ENCODE measurements at places on chromosomes 4 and X.
A peak's percentile ranks its signal among the peaks of the same experiment; 100 is the strongest.

GRCh38 chr4:91826186-91826585 lies 477.6 kb upstream of the GRID2 start:
- DNase-seq, result no peak

DNA sequence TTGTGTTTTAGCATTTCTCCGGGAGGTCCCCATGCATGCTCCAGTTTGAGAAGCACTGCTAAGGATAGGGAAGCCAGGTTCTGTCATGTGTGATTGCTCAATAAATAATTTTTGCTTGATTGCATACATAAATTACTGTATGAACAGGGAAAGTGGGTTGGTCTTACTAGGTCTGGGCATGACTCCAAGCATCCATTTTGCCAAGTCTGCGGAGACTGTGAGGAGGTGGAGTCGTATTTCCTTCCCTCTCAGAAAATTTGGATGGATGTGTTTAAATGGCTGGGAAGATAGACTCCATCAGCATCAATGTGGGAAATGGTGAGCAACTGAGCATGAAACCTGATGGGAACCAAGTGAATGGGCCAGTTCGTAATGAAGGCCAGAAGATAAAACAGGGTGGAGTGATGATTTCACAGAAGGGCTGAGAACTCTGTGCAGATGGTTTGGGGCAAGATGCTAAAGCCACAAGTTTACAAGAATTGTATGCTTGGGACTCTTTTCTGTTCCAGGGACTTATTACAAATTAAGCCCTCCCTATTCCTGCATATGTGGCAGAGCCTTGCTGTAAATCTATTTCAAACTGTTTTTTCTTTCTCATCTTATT lies 84.1 kb downstream of the NHS start:
- peak; percentile 86 for DNase-seq

DNA sequence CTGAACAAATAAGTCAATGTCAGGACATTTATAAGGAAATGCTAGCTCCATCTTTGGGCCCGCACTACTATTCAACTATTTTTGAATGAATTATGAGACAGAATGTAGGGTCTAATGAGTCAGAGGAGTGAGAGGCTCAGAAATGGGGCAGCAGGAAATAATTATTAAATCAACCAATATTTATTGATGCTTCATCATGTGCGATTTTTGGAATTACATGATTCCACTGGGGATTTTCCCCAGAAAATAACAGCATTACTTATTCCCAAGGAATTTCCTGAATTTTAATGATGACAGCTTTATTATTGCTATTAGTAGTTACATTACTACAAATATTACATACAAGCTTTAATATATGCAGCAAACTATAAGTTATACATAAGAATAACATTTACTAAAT lies 49.3 kb upstream of the PHF8 start:
- DNase-seq, result no peak

- no peak for DNase-seq
Observed at GRCh38 chrX:9037296-9037695, 3.4 kb upstream of the FAM9B start.

- peak; percentile 96 for DNase-seq
Observed at GRCh38 chr4:140237616-140238350, 83.8 kb upstream of the MAML3 start.

GRCh38 chrX:73851014-73852009 lies 288.3 kb downstream of the CHIC1 start:
- DNase-seq, result no peak

DNA sequence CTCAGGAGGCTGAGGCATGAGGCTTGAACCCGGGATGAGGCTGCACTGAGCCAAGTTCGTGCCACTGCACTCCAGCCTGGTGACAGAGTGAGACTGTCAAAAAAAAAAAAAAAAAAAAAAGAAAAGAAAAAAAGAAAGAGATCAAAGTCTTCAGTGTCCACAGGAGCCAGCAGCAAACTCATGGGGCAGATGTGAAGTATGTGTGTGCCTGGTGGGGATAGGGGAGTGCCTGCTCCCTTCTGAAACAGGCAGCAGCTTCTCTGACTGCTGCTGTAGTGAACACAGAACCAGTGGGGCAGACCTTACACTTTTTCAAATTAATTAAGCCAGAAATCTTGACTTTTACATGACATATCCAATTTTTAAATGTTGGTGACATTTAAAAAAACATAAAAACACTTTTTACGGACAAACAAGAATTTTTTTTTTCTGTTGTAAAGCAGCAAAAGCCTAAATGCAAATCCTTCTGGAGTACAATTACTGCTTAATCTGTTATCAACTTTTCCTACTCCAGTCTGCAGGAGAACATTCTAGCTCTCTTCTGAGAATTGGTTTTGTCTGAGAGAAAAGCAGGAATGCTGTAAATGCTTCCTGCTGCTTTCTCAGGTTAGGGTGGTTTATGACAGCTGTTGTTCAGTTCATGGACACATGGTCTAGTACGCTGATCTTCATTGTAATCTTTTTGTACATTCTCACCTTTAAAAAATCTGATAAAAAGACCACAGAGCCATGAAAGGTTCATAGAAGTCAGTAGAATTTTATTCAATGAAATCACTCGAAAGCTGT lies 311.1 kb downstream of the CAMK2D start:
- DNase-seq, result no peak

GRCh38 chrX:109826954-109827708 lies 94.1 kb upstream of the ACSL4 start:
- no peak for DNase-seq

- DNase-seq, result peak; percentile 6
Observed at GRCh38 chr4:88753658-88754571, 56.3 kb upstream of the NAP1L5 start.

- no peak for DNase-seq
Observed at GRCh38 chrX:135453381-135453780, 31.6 kb downstream of the SMIM10L2A start.

DNA sequence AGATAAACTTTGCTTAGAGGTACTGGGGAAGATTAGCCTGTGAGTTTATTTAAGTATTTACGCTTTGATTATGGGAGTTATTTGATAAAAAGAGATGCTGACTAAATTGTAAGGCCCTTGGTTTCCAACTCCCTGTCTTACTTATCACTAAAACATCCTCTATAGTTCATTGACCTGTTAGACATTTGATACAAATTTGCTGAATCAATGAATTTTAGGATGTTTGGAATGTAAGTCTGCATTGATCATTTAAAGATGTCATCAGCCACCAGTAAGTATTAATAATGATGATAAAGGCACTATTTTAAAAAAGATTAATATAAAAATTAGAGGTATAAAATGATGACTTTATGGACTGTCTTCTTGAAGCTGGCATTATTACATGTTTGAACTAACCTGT lies 340.6 kb downstream of the SPRY1 start:
- DNase-seq, result no peak

- DNase-seq, result peak; percentile 32
Observed at GRCh38 chrX:13387666-13388494, 68.0 kb upstream of the ATXN3L start.

DNA sequence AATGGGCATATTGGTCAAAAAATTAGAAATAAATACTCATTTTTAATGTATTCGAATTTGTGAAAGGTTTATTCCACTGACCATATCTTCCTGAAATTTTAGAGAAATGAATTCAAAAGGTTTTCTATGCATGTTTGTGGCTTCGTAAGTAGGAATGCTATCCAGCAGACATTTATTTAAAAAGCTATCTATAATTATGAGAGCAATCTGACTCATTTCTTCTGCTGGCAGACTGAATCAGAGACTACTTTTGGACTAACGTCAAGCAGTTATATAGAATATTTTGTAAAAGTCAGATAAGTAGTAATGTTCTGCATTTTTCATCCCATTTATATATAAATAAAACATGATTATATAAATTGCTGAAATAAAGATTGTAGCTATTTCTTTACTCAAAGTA lies 125.0 kb downstream of the SPCS3 start:
- DNase-seq, result no peak

DNA sequence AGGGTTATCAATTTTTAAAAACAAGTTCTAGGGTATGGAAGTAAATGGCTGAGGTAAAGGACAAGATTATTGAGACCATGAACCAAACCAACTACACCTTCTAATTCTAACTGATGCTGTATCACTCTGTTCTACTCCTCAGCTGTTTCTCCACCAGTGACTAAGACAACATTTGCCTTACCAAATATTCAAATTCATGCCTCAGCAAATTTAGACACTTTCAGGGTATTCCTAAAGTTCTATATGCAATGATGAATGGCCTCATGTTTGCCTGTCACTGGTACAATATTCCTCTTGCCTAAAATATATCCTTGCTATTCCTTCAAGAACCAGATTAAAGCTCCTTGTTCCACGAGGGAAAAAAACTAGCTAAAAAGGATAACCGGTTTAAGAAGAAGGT lies 5.0 kb downstream of the RPL9 start:
- DNase-seq, result no peak

GRCh38 chr4:15648600-15648999 lies 6.6 kb downstream of the FBXL5 start:
- no peak for DNase-seq

DNA sequence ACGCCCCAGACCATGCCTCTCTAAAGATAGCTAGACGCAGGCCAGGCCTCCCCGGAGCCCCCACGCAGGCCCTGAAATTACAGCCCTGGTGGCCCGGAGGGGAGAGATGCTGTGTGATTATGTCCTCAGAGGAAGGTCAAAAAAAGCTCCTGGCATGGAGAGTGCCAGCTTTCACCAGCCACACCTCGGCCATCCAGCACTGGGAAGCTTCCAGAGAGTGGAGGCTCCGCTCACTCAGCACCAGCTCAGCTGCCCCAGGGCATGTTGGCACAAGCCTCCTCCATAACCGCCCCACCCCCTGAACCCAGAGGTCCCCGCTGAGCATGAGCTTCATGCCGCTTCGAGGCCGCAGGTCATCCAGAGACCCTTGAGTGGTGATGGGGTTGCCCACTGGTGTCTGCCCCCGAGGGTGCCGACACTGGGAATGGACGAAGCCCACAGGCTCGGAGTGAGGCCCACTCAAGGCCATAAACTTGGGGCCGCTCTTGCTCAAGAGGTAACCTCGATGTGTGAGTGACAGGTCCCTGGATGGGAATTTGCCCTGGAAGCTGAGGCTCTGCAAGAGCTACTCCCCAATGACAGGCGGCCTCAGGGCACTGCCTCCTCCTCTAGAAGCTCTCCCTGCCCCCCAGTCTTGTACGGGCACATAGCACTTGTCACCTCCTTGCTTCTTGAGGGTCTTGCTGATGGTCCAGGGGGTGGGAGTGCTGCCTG lies 4.4 kb upstream of the BGN start:
- DNase-seq, result no peak

- DNase-seq, result no peak
Observed at GRCh38 chr4:111770514-111770913, 374.7 kb upstream of the FAM241A start.

DNA sequence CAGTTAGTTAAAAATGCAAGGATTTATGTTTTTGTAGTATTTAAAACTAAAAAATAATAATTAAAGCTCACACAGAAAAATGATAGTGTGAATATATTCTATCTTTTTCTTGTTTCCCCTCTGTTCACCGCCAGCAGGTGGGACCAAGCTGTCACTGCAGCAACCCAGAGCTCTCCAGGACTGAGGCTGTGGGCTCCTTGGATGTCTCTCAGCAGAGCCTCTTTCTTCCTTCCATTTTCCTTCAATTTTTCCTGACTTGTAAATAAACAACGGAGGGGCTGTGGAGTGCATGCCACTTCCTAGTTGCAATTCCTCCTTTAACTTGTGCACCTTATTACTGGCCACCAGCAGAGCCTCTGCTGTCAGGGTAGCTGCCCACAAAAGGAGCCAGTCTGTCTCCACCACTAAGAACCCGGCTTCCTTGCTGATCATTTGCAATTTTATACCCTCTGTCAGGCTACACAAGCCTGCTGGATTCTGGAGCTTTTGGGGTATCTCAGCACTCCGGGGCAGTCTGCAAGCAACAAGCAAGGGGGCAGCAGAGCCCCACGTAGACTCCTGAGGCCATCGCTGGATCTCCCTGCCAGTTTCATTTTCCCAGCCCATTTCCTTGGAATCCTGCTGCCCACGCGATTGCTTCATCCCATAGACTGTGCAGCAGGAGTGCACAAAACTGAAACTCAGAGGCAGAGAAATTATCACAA lies 1467.4 kb downstream of the C4orf33 start:
- no peak for DNase-seq

DNA sequence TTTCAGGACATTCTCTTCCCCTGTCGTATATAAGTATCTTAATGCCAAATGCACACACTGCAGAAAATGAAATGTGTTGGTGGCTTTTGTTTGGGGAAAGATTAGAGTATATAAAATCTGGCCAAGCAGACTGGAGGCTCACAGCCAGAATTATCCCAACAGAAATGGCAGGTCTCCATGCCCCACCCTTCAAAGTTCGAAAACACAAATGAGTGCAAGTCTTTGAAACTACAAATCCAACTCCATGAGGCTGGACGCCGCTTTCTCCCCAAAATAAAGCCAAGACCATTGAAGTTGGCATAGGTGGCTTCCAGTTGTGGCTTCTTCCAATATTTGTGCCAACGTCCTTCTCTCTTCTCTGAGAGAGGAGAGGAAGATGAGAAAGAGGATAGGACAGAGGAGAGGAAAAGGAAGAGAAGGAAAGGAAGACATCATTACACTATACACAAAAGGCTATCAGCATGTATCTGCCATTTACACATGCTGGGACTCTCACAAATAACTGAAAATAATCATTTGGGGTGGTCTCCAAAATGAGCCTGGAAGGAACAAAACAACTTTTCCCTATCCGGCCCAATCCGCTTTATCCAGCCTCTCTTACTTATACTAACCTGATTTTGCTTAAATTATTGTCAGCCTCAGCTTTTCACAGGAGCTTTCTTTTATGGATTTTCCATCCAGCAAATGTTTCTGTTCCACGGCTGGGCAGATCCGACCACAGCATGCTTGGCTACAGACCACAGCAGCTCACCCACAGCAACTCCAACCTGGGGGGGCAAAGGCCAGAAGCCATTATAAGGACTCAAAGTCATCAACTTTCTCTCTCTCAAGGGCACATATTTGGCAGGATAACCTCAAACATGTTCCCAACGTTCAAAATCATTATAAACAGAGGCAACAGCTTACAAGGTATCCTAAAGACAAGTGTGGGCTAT lies 71.7 kb downstream of the APBB2 start:
- no peak for DNase-seq

- no peak for DNase-seq
Observed at GRCh38 chr4:165580351-165580905, 201.6 kb downstream of the CPE start.

DNA sequence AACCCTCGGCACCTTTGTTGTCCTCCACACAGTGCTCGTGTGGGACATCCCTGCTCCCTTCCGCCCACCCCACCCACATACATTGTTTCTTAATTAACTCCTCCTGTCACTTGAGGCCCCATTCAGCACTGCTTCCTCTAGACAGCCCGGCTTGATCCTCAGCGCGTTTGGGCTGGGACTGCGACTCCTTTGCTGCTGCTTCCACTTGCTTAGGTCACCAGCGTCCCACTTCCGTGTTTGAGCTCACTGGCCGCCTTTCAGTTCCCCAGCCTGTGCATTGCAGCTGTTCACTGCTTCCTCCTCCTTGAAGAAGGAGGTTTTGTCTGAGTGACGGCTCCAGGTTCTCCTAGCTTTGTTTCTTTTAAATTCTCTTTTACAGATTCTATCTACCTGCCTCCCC lies 16.1 kb downstream of the RNF4 start:
- no peak for DNase-seq

DNA sequence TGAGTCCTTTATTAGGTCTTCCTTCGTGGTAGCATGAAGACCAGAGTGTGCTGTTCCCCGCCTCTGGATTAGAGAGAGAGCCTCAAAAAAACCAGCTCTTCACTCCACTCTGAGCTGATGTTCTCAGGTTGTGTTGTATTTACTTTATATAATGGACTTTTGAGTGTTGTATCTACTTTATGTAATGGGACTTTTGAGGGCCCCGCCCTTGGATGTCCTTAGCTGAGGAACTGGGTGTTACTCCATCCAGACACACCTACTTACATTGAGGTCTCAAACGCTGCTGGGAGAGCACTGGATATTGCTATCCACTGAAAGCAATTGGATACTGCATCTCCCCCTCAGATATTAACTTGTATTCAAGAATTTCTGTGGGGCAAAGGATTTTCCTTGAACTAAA lies 28.2 kb downstream of the ATP8A1 start:
- no peak for DNase-seq
